ENCODE measurements at places on chromosomes 13 and 19.

- DNase-seq = no peak
These were observed 41.0 kb upstream of the USP29 start for GRCh38 chr19:57078802-57079201.

DNA sequence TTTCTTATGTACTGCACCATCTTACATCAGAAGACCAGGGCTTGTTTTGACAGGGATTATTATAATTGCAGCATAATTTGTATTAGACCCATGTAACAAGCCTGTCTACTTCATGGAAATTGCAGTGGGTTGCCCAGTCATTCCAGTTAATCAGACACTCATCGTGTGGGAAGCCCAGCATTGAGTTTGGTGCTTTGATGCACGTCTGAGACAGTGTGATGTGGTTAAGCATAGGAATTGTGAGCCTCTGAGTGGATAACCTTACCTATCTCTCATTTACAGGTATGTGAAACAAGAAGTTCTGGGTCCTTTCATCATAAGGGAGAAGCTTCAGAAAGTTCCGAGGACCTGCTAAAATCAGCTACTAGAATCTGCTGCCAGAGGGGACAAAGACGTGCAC, 12.8 kb downstream of the RGCC start:
- DNase-seq = no peak

DNA sequence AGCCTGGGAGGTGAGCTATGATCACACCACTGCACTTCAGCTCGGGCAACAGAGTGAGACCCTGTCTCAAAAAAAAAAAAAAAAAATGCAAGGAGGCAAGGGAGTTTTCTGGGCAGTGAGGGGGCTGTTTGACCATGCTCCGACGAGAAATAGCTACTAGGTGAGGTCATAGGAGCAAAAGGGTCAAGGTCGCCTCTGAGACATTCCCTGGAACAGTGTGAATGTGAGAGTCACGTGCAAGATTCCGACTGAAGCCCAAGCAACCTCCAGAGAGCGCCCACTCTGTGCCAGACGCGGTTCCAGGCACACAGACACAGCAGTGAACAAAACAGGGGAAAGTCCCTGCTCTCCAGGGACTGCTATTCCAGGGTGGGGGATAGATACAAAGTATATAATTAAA, 2.5 kb downstream of the ZNRF4 start:
- no peak for DNase-seq

DNA sequence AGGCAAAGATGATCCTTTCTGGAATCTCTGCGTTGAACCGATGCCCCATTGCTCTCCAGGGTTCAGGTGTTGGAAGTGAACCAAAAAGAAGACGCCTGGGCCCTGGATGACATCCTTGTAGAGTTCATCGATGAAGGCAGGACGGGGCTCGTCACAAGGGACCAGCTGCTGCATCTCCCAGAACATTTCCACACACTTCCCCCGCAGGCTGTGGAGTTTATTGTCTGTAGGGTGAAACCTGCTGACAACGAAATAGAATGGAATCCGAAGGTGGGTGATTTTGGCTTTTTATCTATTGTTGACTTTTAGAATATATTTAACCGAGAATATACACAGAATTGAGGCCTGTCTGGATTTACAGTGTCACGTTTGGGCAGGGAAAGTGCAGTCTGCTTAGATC, 58.4 kb downstream of the SLC7A9 start:
- DNase-seq = no peak

DNA sequence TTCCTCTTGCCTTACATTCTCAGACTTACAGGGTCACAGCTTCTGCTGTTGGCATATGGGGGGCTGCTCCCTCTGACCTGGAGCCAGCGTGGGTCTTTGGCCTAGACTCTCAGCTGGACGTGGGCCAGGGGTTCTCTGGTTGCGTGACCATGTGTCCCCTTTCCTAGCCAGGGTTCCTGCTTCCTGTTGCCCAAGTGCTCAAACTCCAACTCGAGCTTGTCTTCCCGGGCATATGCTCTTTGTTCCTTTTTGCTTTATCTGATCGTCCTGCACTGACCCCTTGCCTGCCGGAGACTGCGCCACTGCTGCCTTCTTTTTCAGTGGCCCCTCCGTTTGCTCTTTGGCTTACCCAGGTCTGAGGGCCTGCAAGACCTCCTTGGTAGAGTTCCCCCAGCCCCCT, 25.3 kb upstream of the GPR183 start:
- DNase-seq = peak; percentile 6

DNA sequence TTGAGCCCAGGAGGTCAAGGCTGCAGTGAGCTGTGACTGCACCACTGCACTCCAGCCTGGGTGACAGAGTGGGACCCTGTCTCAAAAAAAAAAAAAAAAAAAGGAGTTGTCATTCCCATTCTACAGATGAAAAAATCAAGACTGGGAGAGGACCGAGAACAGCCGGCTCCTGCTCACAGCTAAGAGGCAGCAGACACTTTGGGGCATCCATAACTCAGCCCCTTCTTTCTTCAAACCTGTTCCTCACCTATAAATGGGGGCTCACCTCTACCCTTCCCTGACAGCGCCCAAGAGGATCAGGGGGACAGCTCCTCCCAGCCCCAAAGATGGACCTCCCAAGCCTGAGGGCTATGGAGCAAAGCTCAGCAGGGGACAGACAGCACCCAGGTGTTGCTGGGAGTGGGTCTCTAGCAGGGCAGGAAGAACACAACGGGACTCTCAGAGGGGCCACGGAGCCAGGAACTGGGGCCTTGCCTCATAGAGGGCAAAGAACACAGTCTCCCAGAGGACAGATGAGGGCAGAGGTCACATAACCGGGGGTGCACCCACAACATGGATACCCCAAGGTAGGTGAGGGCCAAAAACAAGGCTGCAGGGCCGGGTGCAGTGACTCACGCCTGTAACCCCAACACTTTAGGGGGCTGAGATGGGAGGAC, 3.4 kb upstream of the KLF16 start:
- no peak for DNase-seq

DNA sequence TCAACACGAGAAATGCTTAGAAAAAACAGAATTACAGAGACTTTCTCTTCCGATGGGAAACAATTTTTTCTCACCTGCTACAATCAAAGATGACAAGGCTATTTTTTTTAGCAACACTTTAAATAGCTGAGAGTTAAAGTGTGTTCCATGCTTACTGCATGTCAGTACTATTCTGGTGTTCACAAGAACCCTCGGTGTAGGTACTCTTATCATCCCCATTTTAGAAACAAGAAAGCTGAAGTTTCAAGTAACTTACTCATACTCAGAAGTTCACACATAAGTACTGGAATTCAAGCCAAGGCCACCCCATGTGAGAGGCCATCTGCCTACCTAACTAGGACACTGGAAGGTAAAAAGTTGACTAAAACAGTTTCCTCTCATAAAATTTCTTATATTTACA, 9.0 kb upstream of the TNFRSF19 start:
- DNase-seq = no peak

GRCh38 chr19:49664171-49665035, 1.3 kb downstream of the IRF3 start:
- DNase-seq = peak; percentile 94

- no peak for DNase-seq
These were observed 9.8 kb downstream of the SHISA7 start for GRCh38 chr19:55433292-55433691.

Measured in HuH-7 (cell line).